ENCODE measurements at places on chromosomes 11 and 22.

DNA sequence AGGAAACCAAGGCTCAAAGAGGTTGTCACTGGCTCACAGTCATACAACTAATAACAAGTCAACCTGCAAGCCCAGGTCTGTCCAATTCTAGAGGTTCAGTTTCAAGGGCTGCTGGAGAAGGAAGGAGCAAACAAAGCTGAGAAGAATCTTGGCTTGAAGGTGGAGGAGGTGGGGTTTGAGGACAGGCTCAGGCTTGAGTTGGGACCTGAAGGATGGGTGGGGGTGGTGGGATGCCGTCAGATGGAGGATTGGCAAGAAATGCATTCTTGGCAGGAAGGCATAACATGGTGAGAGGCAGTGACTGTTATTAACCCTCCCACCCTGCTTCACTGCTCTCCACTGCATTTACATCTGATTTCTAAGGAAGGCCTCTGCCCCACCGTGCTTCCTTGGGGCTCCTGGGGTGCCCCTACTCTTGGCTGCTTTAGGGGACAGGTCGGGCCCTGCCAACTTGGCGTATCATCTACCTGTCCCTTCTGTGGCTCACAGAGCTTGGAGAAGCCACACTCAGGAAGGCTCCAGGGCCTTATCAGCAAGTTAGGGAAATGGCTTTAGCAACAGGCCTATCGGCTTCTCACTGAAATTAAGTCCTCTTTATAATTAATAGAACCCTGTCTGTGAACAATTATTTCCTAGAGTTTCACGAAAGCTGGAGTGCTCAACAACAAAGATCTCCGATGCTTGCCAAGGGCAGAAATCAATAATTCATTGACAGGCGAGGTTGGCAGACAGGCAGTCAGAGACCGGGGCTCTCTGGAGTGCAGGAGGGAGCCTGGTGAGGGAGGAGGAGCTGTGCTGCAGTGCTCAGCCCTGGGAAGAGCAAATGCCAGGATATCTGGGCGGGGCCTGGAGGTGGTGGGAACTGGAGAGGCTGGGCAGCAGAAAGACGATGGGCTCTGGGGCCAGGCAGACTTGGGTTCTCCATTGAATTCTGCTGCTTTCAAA lies 84.9 kb upstream of the NARS2 start:
- no peak for DNase-seq

DNA sequence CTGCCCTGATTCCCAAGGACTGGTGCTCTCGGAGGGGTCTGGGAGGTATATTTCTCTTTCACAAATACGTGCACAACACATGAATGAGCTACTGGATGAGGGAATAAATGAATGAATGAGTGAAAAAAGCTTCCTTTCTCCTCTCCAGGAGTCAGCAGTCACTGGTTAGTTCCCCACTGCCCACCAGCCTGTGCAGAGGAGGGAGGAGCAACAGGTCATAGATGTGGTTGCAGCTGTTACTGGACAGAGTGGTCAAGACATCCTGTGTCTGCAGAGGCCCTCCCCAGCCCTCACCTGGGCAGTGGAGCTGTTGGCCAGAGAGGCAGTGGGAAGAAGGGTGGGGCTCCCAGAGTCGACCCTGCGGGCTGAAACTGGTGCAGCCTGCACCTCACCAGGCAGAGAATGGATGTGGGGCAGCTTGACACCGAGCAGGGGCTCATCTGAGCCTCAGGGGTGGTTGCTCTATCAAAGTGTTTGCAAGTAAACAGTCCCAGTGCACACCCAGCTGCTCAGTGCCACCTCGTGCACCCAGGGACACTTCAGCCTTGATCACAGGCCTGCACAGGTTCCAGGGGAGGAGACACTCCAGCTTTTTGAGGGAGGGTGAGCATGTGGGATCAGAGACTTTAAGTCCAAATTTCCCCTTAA lies 1.4 kb upstream of the VPREB1 start:
- no peak for DNase-seq

DNA sequence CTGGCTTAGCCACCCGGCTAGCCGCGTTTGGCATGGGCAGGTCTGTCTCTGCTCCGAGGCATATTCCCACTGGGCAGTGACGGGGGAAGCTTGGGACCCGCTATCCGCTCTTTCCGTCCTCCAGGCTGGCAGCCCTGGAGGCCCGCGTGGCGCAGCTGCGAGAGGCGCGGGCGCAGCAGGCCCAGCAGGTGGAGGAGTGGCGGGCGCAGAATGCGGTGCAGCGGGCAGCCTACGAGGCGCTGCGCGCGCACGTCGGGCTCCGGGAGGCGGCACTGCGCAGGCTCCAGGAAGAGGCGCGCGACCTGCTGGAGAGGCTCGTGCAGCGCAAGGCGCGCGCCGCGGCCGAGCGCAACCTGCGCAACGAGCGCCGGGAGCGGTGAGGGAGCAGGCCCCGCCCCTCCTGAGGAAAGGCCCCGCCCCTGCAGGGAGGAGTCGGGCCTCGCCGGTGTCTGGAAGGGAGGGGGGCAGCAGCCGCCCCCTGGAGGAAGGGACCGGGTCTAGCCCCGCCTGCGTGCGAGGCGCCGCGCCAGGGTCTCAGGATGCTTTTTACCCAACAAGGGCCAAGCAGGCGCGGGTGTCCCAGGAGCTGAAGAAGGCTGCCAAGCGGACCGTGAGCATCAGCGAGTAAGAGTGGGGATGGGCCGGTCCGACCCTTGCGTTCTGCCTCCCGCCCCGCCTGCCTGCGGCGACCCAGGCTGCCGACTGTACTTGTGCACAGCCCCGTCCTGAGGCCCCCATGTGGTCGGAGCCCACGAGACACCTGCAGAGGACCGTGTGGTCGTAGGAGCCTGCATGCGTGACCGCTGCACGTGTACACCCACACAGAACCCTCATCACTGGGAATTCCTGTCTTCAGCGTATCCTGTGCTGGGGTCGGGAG lies 7.9 kb downstream of the ATG16L2 start:
- peak; percentile 69 for DNase-seq

- no peak for DNase-seq
These were observed 101.6 kb downstream of the MAML2 start for GRCh38 chr11:96241331-96241841.

- DNase-seq: no peak
These were observed 41.8 kb downstream of the OSBPL5 start for GRCh38 chr11:3123305-3123704.

Measured in activated CD4-positive, alpha-beta T cell treated with anti-CD3 and anti-CD28 coated beads for 24 hours (primary cell).